ENCODE measurements at places on chromosomes 16 and 17.

DNA sequence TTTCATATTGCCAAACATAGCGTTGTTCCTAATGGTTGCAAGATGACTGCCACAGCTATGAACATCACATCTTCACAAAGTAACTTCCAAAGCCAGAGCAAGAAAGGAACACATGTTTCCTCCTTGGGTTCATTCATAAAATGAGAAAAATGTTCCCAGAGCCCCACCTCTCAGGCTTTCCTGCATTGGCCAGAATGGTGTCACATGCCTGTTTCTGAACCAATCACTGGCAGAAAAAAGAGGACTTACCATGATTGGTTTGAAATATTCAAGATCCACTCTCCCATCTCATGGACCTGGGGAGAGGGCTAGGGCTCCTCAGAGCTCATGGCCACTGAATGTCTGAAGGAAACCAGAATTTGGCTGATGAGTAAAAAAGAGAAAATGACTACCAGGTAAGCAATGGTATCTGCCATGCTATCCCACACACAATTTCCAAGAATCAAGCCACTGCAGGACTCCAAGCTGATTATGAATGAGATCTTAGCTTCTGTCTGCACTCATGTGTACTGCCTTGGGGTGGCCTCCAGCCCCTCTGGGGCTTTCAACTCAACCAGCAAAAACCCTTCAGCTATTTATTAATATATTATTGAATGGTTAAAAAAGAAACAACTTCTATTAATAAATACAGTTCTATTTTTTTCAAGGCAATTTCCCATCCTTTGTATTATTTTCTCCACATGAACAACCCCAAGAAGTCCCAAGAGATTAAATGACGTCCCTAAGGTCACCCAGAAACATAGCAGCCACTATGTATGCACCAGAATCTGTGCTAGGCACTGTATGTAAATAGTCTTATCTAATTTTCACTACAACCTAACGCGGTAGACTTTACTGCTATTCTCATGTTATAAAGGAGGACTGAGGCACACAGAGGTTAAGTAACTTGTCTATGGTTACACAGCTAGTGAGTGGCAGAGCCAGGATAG, 61.4 kb upstream of the TMC5 start:
- no peak for DNase-seq

GRCh38 chr16:80900593-80900954, 96.2 kb upstream of the CDYL2 start:
- no peak for DNase-seq

DNA sequence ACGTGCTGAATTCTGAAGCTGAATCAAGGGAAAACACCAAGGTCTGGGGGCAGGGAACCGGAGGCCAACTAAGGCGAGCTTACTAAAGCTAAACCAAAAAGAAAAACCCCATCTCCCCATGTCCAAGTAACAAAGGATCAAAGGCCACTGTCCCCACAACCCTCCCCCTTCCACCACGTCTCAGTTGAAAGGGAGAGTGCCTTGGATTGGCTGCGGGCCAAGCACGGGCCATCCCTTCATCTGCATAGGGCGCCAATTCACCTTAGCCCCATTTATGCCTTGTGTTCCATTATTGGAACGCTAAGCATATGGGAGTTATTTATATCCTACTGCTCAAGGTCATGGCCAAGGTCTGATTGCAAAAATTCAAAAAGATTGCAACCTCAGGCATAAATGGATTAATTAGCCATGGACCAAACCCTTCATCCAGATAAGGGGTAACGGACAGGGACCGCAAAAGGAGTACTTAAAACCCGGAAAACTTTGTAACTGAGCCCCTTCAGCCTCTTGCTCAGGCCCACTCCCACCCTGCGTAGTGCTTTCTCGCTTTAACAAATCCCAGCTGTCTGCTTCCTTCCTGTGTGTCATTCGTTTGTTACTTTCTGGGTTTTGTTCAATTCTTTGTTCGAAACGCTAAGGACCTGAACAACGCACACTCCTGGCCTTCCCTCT, 740 bp upstream of the ATP6V0D1 start:
- DNase-seq: no peak

- peak; percentile 0 for DNase-seq
These were observed 26.2 kb downstream of the TEKT5 start for GRCh38 chr16:10668322-10669045.

GRCh38 chr16:82067042-82067803, 32.2 kb downstream of the HSD17B2 start:
- DNase-seq: no peak

DNA sequence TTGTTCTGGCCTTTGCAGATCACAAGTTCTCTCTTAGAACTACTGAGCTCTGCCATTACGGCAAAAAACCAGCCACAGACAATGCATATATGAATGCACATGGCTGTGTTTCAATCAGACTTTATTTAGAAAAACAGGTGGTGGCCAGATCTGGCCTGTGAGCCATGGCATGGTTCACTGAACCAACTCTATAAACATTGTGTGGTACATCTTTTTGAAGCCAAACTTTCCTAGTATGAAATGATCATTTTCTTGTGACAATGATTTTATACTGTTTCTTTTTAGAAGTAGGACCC, 65.9 kb upstream of the AMZ2 start:
- no peak for DNase-seq

DNA sequence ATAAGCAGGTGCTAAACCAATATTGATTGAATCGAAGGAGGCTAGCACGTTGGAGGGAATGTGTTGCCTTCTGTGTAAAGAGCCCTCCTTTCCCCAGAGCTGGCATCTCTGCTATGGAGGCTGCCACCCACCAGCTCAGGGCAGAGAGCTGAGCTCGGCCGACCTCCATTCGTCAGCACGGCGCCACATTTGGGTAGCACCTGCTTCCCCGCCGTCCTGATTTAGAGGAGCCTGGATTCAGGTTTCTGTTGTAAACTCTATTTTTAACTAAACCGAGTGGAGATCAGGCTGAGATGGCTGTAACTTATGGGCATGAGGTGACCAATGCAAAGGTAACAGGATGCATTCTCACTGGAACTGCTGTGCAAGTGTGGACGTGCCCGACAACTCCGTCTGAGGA, 172.5 kb downstream of the CCDC182 start:
- no peak for DNase-seq

GRCh38 chr17:11486868-11487310, 111.4 kb upstream of the DNAH9 start:
- DNase-seq: no peak

DNA sequence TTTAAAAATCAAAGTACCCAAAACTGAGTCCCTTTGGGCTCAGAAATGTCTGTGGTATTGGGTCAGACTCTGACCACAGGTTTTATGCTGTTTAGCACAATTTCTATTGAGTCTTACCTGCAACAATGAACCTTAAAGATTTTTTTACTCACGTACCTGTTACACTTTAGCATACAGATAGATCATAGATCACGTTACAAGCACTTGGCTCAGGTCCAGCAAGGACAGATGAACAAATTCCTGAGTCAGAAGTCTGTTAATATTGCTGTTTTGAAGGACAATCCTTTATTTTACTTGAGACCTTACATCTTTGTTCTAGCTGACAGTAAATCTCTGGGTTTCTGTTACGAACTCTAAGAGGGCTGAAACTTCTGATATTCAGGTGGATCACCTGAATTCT, 12.8 kb downstream of the SLC7A6OS start:
- DNase-seq: no peak

DNA sequence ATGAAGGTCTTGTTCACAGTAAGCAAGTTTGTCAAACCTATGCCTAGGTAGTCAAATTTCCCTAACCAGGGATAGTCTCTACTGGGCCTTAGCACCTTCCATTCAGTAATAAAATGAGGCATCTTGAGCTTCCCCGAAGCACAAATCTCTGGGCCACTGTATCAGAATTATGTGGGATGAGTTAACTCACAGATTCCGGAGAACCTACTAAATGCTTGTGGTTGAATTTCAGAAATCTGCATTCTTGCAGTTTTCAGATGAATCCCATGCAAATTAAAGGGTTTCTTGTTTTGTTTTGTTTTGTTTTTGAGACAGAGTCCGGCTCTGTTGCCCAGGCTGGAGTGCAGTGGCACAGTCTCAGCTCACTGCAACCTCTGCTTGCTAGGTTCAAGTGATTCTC, 478.8 kb upstream of the HSBP1 start:
- DNase-seq: no peak

DNA sequence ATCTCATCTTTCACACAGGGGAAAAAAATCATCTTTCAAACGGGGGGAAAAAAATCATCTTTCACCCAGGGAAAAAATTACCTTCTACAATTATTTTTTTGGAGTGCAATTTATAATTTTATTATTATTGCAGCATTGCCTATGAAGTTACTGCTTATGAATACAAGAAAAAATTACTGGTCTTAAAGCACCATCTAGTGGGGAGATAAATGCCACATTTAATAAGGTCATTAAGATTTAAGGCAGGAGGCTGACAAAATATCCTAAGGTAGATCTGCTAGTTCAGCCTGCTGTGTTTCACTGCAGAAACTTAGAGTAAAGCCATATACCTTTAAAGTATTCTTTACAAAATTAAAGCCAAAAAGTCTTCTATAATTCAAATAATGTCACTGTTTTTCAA, 13.7 kb downstream of the SHCBP1 start:
- DNase-seq: no peak

DNA sequence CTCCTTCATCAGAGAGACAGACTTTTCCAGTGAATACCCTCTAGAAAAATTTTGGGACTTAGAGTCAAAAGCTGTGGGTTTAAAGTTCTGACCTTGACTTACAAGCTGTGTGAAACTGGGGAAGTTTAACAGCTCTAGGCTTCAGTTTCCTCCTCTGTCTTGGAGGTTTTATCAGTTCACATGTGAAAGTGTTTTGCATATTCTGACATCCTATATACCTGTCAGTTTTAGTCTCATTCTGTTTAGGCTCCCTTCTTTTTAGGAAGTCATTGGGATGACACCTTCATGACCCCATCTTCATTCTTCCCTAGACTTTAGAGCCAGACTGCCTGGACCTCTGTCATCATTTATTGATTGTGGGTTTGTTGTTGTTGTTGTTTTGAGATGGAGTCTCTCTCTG, 44.4 kb downstream of the YPEL2 start:
- no peak for DNase-seq

GRCh38 chr17:1506649-1507267, 9.7 kb downstream of the INPP5K start:
- no peak for DNase-seq

GRCh38 chr17:63601439-63602371, 1.0 kb downstream of the TACO1 start:
- no peak for DNase-seq

DNA sequence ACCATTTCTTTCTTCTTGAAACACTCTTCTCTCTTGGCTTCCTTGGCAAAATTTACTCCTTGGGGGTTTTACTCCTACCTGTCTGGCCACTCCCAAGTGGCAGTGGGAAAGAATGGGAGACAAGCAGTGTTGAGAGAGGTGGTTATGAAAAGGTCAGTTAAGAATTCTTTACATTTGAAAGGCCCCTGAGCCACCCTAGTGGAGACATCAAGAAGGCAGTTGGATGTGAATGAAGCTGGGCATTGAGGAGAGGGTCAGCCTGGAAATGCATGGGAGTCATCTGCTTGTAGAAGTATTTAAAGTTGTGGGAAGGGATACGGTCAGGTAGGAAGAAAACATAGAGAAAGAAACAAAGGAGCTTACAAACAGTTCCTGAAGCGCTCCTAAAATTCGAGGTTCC, 42.3 kb upstream of the CCNF start:
- no peak for DNase-seq

GRCh38 chr16:77822661-77823060, 34.3 kb downstream of the VAT1L start:
- no peak for DNase-seq

DNA sequence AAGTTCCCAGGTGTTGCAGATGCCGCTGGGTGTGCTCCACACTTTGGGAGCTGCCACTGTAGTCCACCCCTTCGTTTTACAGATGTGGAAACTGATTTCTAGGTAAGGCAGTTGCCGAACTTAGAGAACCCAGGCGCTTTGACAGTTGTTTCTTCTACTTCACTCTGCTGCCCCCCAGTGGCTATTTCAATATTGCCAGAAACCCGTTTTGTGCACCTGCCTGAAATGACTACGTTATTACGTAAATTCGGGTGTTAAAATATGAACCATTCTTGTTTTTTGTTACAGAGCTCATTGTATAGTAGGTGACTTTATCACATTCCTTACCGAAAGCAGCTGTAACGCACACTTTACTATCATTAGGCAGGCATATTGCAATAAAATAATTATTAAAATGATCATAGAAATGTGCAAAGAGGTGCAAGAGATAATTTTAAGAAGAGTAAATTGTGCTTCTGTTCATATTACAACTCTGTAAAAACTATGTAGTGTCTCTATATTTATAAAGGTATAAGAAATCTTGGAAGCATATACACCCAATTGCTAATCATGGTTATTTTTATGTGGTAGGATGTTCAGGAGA, 44.9 kb downstream of the OTOA start:
- peak; percentile 85 for DNase-seq

GRCh38 chr16:85123891-85124635, 11.8 kb upstream of the CIBAR2 start:
- no peak for DNase-seq

DNA sequence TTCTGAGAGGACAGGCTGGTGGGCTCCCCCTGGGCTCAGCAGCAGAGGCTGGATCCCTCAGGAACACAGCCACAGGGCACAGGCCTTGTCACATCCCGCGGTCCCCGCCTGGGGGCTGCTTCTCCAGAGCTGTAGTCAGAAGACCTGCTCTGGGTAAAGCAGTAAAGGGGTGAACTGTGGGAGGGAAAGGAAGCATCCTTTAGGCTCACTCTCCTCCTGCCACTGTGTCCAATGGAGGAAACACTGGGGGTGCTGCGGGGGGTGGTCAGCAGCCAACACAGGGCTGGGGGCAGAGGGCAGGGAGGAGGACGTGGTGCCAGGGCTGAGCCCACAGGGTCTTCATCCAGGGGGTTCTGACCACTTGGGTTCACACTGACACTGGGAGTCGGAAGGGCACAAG, 5.0 kb upstream of the SLC38A8 start:
- DNase-seq: no peak

DNA sequence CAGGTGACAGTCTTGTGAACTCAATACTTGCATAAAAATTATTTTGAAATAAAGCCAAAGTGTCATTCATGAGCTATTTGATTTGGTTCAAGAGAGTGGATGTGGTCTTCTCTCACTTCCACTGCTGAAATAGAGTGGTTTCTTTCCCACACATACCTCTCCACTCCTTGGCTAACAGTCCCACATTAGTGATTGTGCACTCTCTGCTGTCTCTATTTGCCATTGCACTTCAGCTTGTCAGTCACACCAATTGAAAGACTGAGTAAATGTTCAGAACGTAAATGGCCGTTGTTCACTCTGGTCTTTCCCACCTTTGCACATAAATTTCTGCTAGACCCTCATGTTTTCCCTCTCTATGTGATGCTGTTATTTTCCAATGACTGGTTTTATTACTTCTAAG, 197.5 kb downstream of the FTO start:
- no peak for DNase-seq
